Right cardiac atrium (tissue), 5 donors: ENCODE measurements at places on chromosomes 16 and 17. TPM values are rescaled to one million over a fixed set of nuclear protein-coding genes. Genes with fewer than 3 reads are reported as not detected.

DNA sequence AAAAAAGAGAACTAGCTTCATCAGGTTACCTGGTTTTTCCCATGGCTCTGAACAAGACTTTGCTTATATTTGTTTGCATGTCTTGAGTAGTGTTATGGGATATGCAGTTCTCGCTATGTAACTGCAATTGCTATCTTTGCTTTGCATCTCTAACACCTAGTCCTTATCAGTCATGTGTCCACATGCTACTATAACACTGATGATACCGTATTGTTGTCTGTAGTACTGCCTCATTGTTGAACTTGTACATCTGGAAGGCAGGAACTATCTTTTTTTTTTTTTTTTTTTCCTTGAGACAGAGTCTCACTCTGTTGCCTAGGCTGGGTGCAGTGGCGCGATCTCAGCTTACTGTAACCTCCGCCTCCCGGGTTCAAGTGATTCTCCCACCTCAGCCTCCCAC lies 2.5 kb downstream of the PSME3 start:
- no peak for DNase-seq

Gene TBC1D3I
- total RNA-seq, result 0.18 TPM

Gene ITGA2B
- 9.7 TPM for total RNA-seq

Gene NLRC3
- total RNA-seq, result 1.1 TPM
